ENCODE measurements at places on chromosomes 5 and 9.

- H3K27me3 ChIP-seq, result no peaks in the 10 kb centered on the region
- no peak overlapping the region for H3K27ac ChIP-seq
- no peaks in the 10 kb centered on the region for H3K36me3 ChIP-seq
- no peak for DNase-seq
- H3K4me3 ChIP-seq, result no peak overlapping the region
Observed at GRCh38 chr5:96931605-96932004, 4.3 kb upstream of the LNPEP start.

DNA sequence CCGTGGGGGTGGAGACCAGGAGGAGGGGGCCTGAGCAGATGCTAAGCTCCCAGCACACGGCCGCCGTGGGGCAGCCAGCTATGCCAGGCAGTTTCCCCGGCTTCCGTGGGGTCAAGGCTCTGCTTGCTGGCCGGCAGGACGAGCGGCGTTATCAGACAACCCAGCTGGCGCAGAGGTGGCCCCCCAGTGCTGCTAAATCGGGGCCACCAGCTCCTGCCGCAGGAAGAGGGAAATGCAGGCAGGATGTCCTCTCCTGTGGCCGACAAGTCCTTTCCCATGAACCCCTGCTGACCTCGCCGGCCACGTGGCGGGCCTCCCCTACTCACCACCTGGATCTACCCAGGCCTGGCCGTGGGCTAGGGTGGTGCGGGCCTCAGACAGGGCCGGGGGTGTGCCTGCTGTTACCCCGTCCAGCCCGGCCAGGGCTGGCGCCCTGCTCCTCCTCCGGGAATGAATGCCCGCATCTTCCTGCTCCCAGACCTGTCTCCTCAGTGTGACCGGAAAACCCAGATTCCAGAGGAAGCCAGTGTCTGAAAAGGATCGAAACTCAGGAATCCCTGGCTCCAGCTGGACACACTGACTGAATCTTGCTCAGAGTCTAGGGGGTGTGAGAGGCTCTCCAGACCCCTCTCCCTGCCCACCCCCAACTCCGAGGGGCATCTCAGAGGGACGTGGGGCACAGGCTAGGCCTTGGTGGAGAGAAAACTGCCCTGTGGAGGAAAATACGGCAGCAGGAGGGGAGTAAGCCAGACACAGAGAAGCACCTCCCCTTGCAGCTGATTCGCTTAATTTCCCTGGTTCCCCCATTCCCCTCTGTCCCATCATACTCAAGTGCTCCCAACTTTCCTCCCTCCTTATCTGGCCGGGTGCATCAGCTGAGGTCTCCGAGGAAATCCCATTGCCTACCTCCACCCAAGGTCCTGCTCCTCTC lies 3.9 kb downstream of the FLT4 start:
- no peak overlapping the region for H3K4me3 ChIP-seq
- no peaks in the 10 kb centered on the region for H3K4me1 ChIP-seq
- H3K36me3 ChIP-seq, result no peaks in the 10 kb centered on the region
- no peak for DNase-seq

GRCh38 chr9:111720174-111720573 lies 58.8 kb downstream of the GNG10 start:
- no peak for DNase-seq
- H3K36me3 ChIP-seq, result no peaks in the 10 kb centered on the region
- no peaks in the 10 kb centered on the region for H3K4me1 ChIP-seq
- no peak overlapping the region for H3K27ac ChIP-seq

- H3K4me1 ChIP-seq, result peaks cover 36% of the 10 kb centered on the region
- no peak for DNase-seq
- H3K27me3 ChIP-seq, result no peaks in the 10 kb centered on the region
- no peaks in the 10 kb centered on the region for H3K36me3 ChIP-seq
- no peak overlapping the region for H3K27ac ChIP-seq
Observed at GRCh38 chr9:137226338-137227053, 806 bp upstream of the RNF224 start.

DNA sequence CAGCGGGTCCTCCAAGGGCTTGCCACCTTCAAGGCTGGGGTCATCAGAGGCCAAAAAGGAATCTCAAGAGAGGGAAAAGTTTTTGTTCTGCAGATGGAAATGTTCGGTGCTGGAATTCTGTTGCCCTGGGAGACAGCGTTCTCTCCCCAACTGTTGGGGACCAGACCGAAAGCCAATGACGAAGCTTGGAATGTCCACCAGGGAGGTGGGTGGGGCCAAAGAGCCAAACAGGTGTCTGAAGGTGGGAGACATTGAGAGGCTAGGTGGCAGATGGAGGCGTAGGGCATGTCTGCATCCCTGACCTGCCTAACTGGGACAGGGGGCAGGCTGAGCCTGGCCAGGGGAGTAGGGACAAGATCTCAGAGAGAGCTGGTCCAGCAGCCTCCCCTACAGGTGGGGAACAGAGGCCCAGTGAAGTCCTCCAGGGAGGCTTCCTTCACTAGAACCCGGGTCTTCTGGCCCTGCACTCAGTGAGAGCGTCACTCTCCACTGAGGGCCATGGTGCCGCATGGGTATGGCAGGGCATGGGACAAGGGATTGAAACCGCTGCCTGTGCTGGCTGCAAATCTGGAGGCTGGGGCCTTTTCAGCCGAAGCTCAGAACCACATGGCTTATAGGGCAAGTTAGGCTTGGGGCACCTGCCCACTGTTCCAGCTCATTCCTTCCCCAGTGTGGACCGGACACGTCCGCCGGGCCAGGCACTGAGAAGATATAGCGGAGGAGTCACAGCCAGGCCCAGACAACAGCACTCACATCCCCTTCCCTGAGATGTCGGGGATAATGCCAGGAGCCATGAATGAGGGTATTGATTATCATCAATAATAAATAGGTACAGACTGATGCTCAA lies 5.0 kb upstream of the FAM78A start:
- H3K4me3 ChIP-seq, result no peak overlapping the region
- peaks cover 35% of the 10 kb centered on the region for H3K4me1 ChIP-seq
- no peaks in the 10 kb centered on the region for H3K36me3 ChIP-seq

DNA sequence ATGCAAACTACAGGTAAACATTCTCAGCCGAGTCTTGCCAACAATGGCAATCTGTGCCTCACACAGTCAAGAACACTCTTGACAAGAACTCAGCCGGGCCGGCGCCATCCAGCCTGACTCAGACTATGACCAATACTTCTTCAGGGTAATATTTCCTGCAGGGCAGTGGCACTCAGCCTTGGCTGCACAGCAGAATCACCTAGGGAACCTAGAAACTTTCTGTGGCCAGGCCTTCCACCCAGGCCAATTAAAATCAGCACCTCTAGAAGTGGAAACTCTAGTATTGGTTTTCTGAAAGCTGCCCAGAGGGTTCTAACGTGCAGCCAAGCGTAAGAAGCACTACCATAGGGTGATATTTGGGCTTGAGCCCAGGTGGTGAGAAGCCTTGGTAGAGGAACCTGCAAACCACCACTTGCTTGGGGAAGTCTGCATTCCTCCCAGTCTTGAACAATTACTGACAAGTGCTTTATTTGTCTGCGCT lies 120.6 kb downstream of the TTLL11 start:
- H3K36me3 ChIP-seq, result no peaks in the 10 kb centered on the region
- H3K27ac ChIP-seq, result no peak overlapping the region
- no peaks in the 10 kb centered on the region for H3K27me3 ChIP-seq
- DNase-seq, result no peak
- no peaks in the 10 kb centered on the region for H3K4me1 ChIP-seq

GRCh38 chr5:154168395-154168794 lies 22.1 kb upstream of the GALNT10 start:
- no peaks in the 10 kb centered on the region for H3K4me1 ChIP-seq
- H3K27ac ChIP-seq, result no peak overlapping the region
- no peak overlapping the region for H3K4me3 ChIP-seq
- H3K27me3 ChIP-seq, result peaks cover 17% of the 10 kb centered on the region
- H3K36me3 ChIP-seq, result no peaks in the 10 kb centered on the region

- H3K36me3 ChIP-seq, result peaks cover 78% of the 10 kb centered on the region
- H3K4me3 ChIP-seq, result no peak overlapping the region
- DNase-seq, result no peak
- no peak overlapping the region for H3K27ac ChIP-seq
Observed at GRCh38 chr5:141585594-141585993, 33.2 kb downstream of the DIAPH1 start.

DNA sequence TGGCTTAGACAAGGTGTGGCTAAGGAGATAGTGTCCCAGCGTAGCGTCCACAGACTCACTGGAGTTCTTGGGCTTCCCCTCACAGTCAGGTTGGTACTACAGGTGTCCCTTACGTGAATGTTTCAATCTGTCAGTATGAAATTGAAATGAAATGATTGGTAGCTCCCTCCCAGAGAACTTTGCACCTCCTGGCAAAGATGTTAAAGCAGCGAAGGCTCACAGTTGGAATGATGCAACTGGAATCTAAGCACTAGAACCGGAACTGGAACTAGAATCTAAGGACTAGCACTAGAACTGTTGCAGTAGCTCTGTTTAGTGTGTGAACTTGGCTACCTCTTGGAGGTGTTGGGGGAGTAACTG lies 1.1 kb downstream of the SLC31A1 start:
- no peak for DNase-seq
- no peaks in the 10 kb centered on the region for H3K36me3 ChIP-seq
- peaks cover 23% of the 10 kb centered on the region for H3K4me1 ChIP-seq
- no peak overlapping the region for H3K27ac ChIP-seq
- no peak overlapping the region for H3K4me3 ChIP-seq
- no peaks in the 10 kb centered on the region for H3K27me3 ChIP-seq

- no peaks in the 10 kb centered on the region for H3K4me1 ChIP-seq
- H3K27ac ChIP-seq, result no peak overlapping the region
- DNase-seq, result no peak
- no peak overlapping the region for H3K4me3 ChIP-seq
Observed at GRCh38 chr9:9033022-9033421, 1233.4 kb upstream of the DMAC1 start.

DNA sequence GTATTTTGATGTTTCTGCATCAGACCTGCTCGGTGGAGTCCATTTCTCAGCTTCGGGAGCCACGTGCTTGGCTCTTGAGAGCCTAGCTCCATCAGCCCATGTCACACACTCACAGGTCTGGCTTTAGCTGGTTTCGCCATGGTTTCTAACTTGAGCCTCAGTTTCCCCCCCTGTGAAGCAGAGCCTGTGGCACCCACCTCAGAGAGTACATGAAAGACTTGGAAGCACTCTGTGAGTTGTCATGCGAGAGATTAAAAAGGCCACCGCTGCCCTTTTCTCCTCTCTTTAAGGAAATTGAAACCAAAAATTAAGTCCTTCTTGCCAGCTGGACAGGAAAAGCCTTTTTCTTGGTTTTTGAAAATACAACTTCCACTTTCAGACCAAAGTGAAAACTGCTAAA lies 8.8 kb downstream of the TENT4A start:
- no peaks in the 10 kb centered on the region for H3K27me3 ChIP-seq
- no peak for DNase-seq
- H3K27ac ChIP-seq, result no peak overlapping the region
- H3K4me1 ChIP-seq, result peaks cover 70% of the 10 kb centered on the region
- H3K4me3 ChIP-seq, result no peak overlapping the region

DNA sequence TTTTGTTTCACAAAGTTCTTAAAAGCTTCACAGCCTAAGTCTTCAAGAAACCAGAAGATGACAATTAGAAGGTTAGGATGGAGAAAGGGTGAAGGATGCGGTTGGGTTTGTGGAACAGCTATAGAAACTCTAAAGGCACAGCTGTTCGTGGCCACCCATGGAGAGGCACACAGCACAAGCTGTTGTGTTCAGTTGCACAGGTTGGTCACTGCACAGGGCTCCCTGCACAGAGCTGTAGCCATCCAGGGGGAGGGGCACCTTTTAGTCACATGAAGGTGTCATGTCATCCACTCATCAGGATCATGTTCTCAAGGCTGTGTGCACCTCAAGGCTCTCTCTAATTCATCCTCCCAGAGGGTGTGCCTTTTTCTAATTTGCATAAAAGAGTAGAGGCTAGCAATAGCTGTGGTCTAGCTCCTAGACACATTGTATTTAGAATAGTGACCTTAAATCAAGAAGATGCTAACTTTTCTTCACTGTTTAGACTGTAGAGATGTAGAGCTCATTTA lies 5.0 kb upstream of the RASGRF2 start:
- DNase-seq, result no peak
- peaks cover 27% of the 10 kb centered on the region for H3K4me1 ChIP-seq
- H3K27ac ChIP-seq, result no peak overlapping the region
- H3K36me3 ChIP-seq, result no peaks in the 10 kb centered on the region

GRCh38 chr5:149206524-149207141 lies 65.0 kb upstream of the AFAP1L1 start:
- DNase-seq, result no peak
- no peak overlapping the region for H3K4me3 ChIP-seq
- H3K4me1 ChIP-seq, result peaks cover 2% of the 10 kb centered on the region
- H3K27me3 ChIP-seq, result no peaks in the 10 kb centered on the region
- no peaks in the 10 kb centered on the region for H3K36me3 ChIP-seq

- H3K27ac ChIP-seq, result no peak overlapping the region
- H3K27me3 ChIP-seq, result no peaks in the 10 kb centered on the region
- H3K36me3 ChIP-seq, result no peaks in the 10 kb centered on the region
Observed at GRCh38 chr9:78189461-78189860, 46.4 kb upstream of the CEP78 start.

- H3K36me3 ChIP-seq, result no peaks in the 10 kb centered on the region
- no peaks in the 10 kb centered on the region for H3K27me3 ChIP-seq
- DNase-seq, result no peak
Observed at GRCh38 chr5:21173526-21173925, 1185.5 kb upstream of the CDH18 start.

GRCh38 chr5:7576023-7576715 lies 180.2 kb downstream of the ADCY2 start:
- H3K36me3 ChIP-seq, result no peaks in the 10 kb centered on the region
- no peak overlapping the region for H3K27ac ChIP-seq
- H3K27me3 ChIP-seq, result no peaks in the 10 kb centered on the region
- no peaks in the 10 kb centered on the region for H3K4me1 ChIP-seq

- no peaks in the 10 kb centered on the region for H3K27me3 ChIP-seq
- H3K36me3 ChIP-seq, result no peaks in the 10 kb centered on the region
- no peak overlapping the region for H3K4me3 ChIP-seq
- no peak for DNase-seq
- peaks cover 12% of the 10 kb centered on the region for H3K4me1 ChIP-seq
- H3K27ac ChIP-seq, result no peak overlapping the region
Observed at GRCh38 chr9:19232823-19233194, 2.3 kb downstream of the DENND4C start.

- H3K4me3 ChIP-seq, result no peak overlapping the region
- DNase-seq, result no peak
- no peaks in the 10 kb centered on the region for H3K36me3 ChIP-seq
- H3K27ac ChIP-seq, result no peak overlapping the region
- no peaks in the 10 kb centered on the region for H3K27me3 ChIP-seq
Observed at GRCh38 chr5:58922461-58923171, 339.7 kb downstream of the RAB3C start.

- no peaks in the 10 kb centered on the region for H3K27me3 ChIP-seq
- no peaks in the 10 kb centered on the region for H3K36me3 ChIP-seq
- no peak for DNase-seq
- no peak overlapping the region for H3K4me3 ChIP-seq
Observed at GRCh38 chr5:103918668-103919367, 356.2 kb upstream of the NUDT12 start.

All from T-cell (primary cell).